RWPE1 (cell line): ENCODE measurements at places on chromosomes 2 and 18.

DNA sequence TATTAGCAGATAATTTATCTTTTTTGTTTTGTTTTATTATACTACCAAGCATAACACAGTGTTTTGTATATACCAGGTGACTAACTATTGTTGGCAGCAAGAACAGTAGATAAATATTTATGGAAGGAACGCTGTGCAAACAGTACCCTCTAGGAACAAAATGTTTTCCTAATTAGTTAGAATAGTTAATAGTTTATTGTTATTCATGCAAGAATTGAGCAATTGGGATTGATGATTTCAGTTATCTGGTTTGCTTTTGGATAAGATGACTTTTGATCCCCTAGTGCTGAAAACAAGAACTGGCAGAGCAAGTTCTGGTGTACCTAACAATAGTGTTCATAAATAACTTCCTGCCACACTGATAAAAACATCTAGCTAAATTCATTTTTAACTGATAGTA lies 323.3 kb downstream of the TGIF1 start:
- DNase-seq: no peak

- DNase-seq: no peak
Measured at GRCh38 chr2:29032189-29032588, 42.1 kb downstream of the PCARE start.

GRCh38 chr2:30439296-30439695 lies 7.8 kb upstream of the LCLAT1 start:
- DNase-seq: no peak

GRCh38 chr2:119196301-119197125 lies 27.1 kb upstream of the STEAP3 start:
- DNase-seq: peak; percentile 46

DNA sequence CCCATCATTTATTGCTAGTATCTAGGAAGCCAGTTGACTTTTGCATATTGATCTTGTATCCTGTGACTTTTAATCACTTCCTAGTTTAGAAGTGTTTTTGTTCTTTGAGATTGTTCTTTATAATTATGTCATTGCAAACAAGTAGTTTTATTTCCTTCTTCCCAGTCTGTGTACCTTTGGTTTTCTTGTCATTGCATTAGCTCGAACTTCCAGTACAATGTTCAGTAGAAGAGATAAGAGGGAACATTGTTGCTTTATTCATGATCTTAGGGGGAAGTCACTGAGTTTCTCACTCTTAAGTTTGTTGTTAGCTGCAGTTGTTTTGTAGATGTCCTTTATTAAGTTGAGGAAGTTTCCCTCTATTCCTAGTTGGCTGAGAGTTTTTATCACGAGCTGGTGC lies 61.0 kb downstream of the TRAPPC12 start:
- no peak for DNase-seq

DNA sequence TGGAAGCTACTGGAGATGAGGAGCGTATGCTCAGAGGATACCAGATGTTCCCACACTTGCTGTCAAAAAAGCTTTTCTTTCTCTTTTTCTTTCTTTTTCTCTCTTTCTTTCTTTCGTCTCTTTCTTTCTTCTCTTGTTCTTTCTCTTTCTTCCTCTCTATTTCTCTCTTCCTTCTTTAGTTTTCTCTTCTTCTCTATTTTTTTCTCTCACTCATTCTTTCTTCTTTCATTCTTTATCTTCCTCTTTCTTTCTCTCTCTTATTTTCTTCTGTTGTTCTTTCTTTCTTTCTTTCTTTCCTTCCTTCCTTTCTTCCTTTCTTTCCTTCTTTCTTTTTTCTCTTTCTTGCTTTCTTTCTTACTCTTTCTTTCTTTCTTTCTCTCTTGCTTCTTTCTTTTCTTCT lies 457.6 kb downstream of the CMPK2 start:
- DNase-seq: no peak

DNA sequence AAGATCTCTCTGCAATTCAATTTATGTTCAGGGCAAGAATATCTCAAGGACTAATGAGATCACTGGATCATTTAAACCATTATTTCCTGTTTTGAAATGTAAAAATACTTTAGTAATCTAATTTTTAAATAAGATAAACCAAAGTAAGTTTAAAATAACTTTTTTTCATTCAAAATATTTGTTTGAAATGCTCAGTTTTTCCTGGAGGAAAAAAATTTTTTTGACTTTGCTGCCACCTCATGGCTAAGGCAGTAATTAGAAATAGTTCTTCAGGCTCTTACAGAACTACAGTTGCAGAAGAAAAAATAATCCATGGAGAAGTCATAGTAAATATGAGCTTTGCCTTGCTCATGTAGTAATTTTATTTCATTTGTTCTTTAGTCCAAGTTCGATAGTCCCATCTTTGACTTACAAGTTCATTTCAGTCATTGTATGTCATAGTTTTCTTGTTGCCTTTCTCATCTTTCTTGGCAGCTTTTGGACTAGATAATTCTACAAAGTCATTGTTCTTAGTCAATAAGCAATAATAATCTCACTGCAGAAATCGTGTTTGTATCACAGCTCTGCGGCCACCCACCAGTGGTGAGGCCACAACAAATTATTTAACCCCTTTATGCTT lies 127.4 kb downstream of the DPP4 start:
- peak; percentile 22 for DNase-seq

DNA sequence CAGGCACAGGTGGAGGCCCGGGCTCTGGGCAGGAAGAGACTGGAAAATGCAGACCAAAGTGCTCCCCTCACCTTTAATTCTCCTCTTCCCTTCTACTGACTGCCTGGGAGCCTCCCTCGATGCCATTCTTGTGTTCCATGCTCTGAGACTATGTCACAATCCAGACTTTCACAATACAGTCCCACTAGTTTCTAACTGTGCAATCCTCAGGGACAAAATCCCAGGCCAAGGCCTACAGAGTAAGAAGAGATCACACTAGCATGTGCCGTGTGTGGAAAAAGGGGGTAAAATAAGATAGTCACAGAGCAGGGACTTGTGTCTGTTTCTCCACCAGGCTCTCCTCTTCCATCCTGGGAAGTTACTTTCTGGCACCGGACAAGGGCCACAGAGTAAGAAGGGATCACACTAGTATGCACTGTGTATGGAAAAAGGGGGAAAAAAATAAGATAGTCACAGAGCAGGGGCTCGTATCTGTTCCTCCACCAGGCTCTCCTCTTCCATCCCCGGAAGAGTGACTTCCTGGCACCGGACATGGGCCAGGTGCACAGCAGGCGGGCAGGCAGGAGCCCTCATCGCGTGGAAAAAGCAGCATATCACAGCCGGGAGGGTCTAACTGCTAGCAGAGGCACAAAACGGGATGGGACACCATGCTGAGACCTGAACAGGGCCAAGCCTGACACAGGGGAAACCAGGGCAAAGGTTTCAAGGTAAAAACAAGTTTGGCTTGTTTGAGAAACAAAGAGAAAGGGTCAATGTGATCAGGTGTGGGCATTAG lies 9.6 kb downstream of the CYB5A start:
- no peak for DNase-seq

DNA sequence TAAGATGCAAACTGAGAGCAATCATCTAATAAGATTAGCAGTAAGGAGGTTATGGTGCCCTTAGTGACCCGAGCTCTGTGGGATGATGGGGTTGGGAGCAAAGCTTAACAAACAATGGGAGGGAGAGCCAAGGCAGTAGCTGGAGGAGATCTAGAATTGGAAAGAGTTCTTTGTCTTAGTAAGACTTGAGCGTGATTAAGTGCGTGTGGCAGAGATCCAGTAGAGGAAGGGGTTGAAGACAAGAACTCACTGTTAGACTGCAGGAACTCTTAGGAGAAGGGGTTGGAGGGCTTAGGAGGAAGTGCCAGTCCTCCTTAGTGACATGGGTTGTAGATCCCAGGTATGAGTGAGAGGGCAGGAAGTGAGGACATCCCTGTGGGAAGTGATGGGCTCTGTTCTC lies 184.7 kb downstream of the GFPT1 start:
- DNase-seq: no peak

DNA sequence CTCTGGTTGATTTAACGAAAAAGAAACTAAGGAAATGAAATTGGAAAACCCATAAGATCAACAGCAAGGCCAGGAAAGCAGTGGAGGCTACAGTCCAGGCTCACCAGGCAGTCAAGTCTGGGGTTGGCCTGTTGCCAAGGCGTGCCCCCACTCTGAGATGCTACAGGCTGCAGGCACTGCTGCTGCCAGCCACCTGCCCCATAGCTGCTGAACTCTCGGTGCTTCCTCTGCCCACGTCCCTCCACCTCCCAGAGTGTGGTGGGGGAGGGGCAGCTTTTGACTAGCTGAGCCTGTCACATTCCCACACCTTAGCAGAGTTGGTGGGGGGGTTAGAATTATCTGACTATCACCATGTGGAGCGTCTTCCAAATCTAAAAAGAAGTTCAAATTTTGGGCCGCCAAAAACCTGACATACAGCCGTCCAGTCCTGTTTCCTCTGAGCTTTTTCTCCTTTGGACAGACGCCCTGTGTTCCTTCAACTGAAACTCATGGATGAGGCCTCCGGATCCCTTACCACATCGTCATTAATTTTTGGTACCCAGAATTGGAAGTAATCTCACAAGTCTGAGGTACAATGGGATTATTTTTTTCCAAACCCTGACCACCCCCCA lies 3.9 kb upstream of the SH3RF3 start:
- peak; percentile 14 for DNase-seq

DNA sequence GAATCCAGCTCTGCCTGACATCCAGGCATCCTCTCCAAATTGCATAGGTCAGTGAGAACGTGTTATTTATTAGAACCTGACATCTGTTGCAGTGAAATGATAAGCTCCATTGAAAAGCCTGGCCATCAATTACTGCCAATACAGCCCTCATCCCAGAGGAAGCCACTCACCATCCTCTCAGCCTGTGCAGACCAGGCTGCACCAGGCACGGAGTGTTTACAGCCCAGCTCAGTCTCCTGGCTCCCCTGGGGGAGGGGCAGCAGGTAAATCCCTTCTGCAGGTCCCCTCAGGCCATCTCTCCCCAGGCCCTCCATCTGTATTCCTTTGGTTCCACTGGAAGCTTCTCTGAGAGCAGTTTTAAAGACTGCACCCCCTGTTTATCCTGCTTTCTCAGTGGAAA lies 82.6 kb upstream of the FOSL2 start:
- no peak for DNase-seq

DNA sequence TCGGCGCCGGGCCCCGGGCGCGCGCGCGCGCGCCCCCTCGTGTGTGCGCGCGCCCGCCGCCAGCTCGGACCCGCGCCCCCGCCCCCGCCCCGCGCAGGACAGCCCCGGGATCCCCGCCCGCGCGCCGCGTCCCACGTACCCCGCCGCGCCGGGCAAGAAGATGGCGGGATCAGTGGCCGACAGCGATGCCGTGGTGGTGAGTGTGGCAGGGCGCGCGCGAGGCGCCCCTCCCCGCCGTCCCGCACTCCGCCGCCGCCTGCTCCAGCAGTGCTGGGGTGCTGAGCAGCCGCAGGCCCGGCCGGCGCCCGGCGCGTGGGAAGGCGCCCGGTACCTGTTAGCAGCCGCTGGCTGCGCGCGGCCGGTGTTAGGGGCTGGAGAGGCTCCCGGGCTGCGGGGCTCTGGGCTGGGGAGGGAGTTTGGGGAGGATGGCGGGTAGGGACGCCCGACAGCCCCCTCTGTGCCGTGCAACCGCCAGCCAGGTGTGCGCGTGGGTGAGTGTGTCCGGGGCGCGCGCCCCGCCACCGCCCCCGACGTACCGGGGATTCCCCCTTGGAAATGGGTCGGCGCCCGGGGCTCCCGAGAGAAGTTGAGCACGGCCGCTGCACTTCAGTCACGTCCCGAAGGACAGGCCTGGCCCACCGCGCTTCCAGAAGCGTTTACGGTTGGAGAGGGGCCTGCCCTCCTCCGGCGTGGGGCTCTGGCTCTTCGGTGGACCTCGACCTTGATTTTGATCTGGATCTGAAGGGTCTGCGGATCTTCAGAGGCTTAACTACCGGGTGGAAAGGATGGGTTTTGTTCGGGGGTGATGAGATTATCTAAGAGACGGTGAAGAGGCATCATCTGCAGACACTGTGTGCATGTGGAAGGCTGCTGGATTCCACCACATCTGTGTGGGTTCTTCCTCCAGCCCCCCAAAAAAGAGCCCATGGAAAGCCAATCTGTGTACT lies 697 bp downstream of the LGALSL start:
- peak; percentile 66 for DNase-seq

GRCh38 chr2:157150747-157151146 lies 106.8 kb upstream of the GALNT5 start:
- no peak for DNase-seq

DNA sequence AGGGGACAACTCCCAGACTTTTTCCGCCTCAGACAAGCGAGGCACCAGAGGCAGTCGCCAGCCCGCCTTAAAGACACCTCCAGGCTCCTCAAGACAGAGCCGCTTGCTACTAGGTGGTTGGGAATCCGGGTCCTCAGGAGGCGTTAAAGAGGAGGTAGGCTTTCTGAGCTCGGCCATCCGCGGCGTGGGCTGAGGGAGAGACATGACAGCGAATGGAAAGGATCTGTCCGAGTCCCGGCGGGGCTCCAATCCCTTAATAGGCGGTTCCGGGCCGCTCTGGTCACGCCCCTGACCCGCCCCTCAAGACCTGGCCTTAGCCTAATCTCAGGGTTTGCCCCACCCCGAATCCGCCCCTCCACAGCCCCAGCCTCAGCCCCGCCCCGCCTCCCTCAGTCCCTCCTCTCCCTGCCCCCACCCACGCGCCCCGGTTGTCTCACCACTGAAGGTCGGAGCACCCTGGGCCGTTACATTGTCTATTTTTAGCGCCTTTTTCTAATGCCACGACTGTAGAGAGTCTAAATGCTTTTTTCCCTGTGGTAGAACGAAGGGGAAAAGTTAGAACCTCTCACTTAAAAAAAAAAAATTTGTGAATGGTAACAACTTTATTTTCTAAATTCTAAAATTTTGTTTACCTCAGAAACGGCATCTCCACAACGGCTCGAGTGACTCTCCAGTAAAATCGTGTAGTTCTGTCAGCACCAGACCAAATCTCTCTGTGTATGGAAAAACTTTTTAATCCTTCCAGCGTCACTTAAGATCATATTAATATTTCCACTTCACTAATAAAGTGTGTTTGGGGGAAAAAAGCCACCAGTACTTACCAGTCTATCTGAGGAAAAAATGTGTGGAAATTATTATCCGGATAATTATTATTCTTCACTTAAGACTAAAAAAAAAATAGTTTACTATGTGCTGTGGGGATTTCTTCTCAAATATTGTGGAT lies at the start of gene RAD51AP2:
Gene RAD51AP2, minus strand, starts transcription at position 229 of the 943 bp plus-strand sequence. Its CDS starts 25 bp downstream, at position 204.
- DNase-seq: peak; percentile 81

DNA sequence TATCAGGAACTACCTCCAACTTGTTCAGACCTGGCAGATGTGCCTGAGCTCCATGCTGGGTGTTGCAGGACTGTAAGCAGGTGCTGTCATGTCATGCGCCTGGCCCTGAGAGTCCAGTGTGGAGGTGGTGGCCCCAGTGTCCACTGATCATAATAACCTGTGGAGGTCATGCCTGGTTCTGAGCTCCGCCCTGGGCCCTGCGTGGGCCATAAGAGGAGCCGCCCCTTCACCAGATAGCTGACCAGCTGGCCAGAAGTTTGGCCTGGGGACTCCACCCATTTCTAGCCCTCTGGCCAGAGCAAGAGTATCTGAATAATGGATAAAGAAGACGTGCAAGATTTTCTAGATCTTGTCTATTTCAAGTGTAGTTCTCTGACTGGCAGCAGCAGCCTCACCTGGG lies 72.4 kb downstream of the CTIF start:
- no peak for DNase-seq
